NCI-H2029 treated with DMSO at 0.1 percent for 48 hours (cell line): ENCODE measurements at places on chromosomes 4 and X.

- no peak for DNase-seq
Observed at GRCh38 chrX:107522901-107523300, 73.4 kb downstream of the FRMPD3 start.

DNA sequence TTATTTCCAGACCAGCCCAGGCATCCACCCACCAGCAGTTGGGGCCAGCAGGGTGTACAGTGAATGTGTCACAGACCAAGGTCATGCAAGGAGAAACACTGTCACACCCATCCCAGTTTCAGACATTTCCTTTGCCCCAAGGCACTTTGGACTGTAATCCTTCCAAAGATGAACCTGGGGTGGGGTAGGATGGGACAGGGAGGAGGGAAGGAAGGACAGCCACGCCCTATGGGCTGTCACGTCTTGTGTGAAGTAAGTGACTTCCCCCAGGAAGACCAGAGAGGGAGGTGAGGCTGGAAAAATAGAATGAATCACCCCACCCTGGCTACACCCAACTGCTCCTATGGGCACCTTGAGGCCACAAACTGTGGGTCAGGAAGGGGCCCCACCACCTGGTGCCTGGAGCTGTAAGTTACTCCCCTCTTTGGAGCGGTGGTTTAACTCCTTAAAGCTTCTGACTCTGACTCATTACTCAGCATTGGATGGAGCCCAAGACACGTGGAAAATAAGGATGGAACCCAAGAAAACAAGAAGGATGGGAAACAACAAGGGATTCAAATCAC lies 349.9 kb upstream of the KLF3 start:
- no peak for DNase-seq

DNA sequence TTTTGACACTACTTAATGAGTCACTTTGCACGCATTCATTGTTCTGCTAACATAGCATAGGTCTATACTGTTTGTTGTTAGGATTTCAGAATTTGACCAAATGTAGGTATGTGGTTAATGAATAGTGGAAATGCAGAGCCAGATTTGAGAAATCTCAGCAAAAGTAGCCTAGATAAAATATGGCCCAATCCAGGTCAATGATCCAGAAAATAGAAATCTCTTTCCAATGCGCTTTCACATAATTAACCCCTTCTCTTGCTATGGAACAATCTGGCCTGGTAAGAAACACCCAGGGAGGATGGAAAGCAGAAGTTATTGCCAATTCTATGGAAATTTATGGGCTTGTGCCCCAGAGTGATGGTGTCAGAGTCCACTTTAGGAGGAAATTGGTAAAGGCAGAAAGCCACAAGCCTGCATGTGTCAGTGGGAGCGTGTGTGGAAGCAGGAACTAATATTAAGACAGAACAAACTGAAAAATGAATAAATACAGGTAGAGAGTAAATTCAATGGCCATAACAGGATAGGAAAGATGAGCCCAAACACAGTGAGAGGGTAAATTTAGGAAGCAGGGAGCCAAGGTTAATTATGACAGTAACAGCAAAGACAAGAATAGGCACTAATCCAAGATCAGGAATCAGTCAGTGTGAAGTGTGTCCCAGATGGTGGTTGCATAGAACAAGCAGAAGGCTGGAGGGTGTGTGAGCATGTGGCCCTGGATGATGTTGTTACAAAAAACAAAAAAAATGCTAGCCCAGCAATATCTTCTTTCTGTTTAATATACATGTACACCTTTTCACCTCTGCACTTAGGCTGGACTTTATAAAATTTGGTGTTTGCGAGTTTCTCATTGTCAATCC lies 102.9 kb downstream of the SYTL5 start:
- DNase-seq = peak; percentile 23

DNA sequence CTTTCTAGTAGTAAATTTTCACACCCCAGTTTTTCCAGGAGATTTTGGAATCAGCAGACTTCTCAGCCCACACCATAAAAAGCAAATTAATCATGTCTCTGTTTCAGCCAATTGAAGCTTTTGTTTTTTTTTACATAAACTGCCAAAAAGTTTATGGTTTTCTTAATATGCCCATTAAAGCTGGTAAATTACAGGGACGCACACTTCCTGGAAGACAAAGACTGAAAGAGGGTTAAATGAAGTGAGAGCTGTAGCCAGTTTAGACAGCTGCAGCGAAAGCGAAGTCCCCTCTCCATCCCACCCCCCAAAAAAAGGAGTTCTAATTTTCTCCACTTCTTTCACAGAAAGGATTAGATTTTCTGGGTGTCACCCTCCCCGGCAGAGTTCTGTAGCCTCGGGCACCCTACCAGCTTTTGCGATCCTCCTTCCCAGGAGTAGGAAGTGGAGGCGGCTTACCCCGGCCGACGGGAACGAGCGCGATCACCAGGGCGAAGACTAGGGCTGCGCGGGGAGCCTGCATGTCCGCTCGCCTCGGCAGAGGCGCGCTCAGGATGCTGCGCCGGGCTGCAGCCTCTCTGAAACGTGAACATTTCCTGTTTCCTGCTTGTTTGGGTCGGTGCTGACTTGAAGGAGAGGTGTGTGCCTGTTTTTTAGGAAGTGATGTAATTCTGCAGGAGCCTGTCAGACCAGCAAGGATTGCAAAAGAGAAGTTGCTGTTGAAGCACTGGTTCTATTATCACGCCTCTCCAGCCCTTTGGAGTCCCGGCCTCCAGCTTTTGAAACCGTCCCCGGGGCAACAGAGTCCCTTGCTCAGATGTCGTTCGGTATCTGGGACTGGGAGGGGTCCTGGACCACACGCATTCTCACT lies at the start of gene TMEM154:
TSS of gene TMEM154 (minus strand) at position 584 of the 868 bp plus-strand sequence. CDS start at position 520, 64 bp downstream.
- DNase-seq = no peak

DNA sequence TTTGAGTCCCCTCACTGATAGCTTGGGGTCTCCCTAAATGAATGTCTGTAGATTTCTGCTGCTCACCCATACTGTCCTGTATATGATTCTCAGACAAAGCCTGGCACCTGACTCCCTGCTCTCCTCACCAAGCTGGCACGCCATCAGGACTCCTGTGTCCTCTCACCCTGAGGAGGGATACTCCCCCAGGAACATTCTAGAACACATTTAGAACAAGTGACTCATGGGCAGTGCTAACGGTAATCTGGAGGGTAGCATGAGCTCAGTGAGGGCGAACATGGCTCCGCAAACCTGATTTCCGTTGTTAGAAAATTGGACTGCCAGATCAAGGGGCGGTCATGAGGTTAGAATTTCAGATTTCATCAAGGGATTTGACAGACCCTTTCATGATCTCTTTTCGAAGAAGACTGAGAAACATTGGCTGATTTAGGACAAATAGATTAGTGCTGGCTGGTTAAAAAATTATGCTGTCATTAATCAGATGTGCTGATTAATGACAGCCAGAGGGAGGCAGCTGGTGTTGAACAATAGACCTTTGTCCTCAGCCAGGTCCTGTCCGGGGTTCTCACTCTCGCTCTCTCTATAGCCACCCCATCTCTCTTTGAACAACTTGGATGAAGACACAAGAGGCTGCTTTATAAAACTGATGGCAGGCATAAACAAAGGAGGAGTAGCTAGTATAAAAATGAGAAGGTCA lies 244.3 kb downstream of the PTTG2 start:
- no peak for DNase-seq

- no peak for DNase-seq
Observed at GRCh38 chr4:144223661-144224060, 83.1 kb upstream of the GYPA start.

- no peak for DNase-seq
Observed at GRCh38 chr4:168572002-168572401, 75.2 kb downstream of the PALLD start.

GRCh38 chr4:85761803-85762528 lies 287.0 kb downstream of the ARHGAP24 start:
- no peak for DNase-seq

DNA sequence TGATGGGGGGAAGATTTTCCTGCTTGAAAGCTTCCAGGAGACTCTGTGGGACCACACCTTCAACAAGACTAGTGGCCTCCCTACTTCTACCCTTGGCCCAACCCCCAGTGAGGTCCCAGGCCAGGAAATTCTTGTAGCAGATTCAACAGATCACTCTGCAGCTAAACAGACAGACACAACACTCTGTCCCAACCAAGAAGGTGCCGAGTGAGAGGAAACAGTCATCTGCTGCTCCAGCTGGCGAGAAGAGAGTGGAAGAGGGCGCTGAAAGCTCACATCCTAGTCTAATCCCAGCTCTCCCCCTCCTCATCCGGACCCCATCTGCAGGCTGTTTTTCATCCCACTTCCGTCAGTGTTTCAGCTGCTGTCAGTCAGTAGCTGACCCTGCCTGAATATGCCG lies 63.4 kb downstream of the CHRDL1 start:
- no peak for DNase-seq

- DNase-seq = no peak
Observed at GRCh38 chrX:147953976-147954375, 27.2 kb upstream of the FMR1NB start.

GRCh38 chr4:102429553-102429952 lies 71.6 kb upstream of the NFKB1 start:
- DNase-seq = no peak

DNA sequence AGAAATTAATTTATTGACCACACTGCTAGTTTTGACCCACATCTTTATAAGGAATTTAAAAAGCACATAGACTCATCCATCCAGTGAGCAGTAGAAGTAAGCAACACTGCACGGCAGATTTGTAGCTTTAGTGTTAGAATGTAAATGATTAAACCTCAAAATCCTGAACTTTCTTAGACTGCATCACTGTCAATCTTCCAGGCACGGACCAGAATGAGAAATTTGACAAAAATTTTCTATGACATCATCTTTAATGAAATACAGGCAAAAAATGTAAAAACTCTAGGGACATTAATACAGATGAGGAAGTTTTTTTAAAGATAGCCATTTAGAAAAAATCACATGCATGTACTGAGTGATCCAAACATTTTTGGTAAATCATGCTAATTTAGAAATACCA lies 29.2 kb downstream of the NLGN4X start:
- DNase-seq = no peak

DNA sequence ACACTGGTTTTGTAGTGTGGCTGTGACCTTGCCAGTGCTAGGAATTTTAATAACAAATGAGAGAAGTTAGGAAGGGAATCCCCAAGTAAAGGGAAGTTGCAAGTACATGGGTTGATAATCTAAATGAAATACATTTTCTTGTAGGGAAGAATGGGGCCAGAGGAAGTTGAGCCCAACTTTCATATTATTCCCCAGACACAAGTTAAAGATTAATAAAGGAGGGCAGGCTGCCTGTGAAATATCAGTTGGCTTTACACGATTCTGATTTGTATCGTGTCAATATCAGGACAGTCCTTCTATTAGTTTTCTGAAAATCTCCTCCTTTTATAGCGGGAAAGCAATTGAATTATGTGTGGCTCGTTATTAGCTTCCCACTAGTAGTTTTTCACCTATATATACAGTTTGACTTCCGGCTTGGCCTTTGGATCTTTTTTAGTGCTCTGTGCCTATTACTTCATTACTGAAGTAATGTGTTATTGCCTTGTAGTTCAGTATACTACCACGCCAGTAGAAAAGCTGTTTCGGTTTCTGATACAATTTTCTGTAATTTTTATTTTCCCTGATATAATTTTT lies 1.7 kb downstream of the PDLIM5 start:
- DNase-seq = peak; percentile 16

GRCh38 chr4:54213761-54214160 lies 15.3 kb upstream of the PDGFRA start:
- no peak for DNase-seq

DNA sequence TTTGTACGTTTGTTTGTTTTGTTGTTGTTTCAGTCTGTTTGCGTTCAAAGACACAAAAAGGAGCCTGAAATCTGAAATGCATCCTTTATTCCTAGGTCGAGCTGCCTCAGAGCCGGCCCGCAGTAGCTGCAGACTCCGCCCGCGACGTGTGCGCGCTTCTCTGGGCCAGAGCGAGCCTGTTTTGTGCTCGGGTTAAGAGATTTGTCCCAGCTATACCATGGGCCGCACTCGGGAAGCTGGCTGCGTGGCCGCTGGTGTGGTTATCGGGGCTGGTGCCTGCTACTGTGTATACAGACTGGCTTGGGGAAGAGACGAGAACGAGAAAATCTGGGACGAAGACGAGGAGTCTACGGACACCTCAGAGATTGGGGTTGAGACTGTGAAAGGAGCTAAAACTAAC lies 2.4 kb downstream of the ARMCX1 start:
- DNase-seq = no peak

DNA sequence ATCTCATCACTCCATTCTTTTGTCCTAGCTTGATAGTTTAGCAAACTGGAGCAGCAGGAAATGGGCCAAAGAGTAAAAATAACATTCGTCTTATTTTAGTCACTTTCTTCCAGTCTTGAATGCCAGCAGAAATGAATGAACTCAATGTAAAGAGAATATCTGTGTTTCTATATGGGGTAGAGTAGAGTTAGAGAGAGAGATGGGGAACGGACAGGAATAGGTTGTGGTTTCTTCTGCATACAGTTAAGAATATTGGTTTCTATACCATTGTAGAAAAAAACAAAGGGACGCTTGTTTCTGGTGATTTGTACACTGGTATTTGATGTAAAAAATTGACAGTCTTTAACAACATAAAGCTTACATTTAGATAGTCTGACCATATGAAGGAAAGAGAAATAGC lies 8.9 kb downstream of the GPR174 start:
- no peak for DNase-seq

DNA sequence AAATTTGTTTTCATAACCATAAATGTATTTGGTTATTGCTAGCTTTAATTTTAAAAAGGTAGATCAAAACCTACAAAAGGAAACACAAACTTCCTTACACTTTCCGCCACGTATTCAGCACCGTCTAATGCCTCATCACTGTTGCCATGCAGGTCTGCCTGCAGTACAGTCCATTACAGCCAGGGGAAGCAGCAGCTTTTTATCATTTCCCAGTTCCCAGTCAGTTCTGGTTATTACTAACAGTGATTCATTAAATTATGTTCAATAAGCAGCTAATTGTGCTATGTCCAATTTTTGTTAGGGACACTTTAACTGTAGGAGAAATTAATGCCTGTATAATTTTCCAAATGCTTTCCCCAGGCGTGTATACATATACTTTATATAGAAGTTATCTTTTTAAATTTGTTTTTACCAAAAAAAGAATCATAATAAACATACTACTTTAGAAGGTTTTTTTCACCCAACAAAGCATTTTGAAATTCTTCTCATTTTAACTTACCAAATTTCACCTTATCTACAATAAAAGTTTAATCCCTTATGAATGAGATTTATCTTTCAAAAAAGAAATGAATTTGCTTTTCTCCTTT lies 93.3 kb downstream of the ANXA3 start:
- no peak for DNase-seq

DNA sequence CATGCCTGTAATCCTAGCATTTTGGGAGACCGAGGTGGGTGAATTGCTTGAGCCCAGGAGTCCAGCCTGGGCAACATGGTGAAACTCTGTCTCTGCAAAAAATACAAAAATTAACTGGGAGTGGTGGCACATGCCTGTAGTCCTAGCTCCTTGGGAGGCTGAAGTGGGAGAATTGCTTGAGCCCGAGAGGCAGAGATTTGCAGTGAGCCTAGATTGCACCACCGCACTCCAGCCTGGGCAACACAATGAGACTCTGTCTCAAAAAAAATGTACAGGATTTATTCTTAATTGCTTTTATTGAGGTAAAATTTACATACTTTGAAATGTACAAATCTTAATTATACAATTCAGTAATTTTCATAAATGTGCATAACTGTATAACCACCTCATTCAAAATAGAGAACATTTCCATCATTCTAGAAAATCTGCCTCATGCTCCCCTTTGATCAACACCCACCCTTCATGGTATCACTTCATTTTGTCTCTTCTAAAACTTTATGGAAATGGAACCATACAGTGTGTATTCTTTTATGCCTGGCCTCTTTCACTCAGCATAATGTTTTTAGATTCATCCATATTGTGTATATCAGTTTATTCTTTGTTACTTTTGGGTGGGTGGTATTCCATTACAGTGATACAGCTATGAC lies 39.1 kb downstream of the SNX25 start:
- DNase-seq = no peak

- DNase-seq = no peak
Observed at GRCh38 chr4:87410157-87410556, 12.2 kb upstream of the NUDT9 start.
